ENCODE measurements at places on chromosomes 5 and 9.

DNA sequence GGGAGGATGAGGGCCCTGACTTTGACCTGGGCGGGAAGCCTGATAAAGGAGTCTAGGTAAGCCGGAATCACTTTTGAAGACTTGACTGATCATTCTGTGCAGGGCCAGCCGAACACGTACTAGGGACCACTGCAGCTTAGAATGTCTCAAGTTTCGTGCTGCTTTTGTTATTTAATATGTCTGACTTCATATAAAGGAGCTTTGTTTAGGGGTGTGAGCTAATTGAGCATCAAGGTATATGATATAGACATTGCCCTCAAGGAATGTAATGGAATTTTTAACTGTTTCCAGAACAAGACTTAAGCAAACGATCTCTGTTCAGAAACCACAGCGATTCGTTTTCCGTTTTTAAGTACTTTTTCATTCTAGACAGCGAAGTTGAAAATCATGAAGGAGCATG, 173.0 kb downstream of the SEMA6A start:
- no peak for DNase-seq

- no peak for DNase-seq
Measured at GRCh38 chr9:137445930-137446431, 4.8 kb upstream of the ENTPD8 start.

DNA sequence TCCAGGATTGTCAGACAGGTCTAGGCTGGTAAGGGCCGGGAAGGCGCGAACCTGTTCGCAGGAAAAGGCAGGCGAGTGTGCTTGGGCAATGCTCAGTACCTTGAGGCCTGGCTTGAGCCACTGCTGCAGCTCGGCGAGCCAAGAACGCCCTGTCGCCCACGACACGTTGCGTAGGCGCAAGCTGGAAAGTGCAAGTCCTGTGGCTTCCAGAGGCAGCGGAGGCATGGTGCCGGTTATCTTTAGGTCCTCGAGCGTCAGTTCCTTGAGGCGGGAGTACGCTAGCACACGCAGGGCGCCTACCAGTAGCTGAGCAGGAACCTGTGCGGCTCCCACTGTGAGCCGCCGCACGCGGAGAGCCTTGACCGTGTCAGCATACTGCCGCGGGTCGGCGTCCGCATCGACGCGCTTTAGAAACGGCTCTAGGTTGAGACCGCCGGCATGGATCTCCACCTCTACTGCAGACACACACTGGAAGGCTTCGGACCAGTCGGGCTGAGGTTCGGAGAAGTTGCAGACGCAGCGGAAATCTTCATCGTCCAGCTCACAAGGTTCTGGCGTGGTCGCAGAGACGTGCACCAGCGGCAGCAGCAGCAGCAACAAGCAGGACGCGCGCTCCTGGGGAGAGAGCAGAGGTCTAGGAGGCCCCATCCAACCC, 482 bp downstream of the CD14 start:
- DNase-seq = no peak

DNA sequence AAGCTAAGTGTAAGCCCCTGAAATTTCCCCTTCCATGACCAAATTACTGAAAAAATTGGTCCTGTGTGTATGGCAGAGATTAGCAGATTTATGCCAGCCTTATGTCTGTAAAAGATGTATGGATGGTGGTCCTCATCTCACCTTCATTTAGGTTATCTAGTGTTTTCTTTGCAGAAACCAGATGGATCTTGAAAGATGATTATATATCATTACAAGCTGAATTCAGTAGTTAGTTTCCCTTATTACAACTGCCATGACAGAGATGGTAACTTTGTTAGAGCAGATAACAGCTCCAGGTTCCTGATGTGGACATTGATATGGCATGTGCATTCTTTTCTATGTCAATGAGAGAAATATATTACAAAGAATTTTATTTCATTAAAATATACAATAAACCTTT, 1403.2 kb upstream of the CDH6 start:
- DNase-seq = no peak

DNA sequence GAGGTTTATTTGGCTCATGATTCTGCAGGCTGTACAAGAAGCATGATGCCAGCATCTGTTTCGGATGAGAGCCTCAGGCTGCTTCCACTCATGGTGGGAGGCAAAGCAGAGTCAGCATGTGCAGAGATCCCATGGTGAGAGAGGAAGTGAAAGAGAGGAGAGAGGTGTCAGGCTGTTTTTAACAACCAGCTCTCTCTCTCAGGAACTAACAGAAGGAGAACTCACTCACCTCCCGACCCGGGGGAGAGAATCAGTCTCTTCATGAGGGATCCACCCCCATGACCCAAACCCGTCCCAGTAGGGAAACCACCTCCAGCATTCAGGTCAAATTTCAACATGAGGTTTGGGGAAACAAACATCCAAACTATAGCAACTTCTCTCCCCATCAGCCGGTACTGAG, 187.7 kb downstream of the ENC1 start:
- no peak for DNase-seq

DNA sequence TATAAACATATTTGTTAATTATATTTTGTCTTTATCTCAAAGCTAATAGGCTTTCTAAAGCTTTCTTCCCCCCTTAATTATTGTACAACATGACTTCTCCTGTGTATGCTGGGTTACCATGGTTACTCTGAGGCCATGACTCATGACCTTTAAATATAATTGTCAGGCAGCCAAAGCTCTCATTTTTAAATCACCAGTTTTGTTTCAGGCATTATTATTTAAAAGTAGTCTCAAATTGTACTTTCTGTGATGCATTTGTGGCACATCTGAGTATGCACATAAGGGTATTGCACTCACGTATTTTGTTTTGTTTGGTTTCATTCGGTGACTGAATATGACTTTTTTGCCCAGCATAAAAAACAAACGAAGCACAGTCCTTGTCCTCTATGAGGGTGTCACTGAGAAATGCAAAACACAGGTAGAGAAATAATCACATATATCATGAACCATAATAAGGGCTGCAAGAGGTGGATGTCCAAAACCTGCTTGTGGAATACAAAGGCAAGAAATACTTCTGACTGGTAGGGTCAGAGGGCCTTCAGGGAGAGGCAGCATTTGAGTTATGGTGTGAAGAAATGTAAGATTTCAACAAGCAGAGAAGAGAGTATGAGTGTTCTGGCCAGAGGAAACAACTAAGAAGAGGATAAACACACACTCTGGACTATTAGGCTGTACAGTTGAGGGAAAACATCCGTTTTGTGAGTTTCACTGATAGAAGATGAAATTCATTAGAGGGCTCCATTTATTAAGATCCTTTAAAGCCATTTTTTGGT, 2.1 kb downstream of the CCDC192 start:
- DNase-seq = peak; percentile 63

DNA sequence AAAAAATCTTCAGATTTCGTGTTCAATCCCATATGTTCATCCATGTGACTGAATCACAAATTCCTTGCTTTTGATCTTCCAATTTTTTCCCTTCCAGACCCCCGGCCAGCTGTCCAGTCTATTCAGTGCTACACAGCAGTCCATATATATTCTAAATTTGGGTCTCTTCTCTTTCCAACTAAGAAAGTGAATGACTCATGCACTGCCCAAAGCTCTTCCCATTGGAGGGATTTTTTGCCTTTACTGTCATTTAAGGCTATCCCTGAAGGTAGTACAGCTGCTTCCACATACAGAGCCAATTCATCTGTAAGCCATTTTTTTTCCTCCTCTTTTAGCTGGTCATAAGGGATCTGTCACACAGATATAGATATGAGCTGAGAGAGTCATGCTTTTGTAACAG, 478.3 kb downstream of the DMRT2 start:
- DNase-seq = no peak

- DNase-seq = no peak
Measured at GRCh38 chr9:123925819-123926218, 4.1 kb downstream of the DENND1A start.

DNA sequence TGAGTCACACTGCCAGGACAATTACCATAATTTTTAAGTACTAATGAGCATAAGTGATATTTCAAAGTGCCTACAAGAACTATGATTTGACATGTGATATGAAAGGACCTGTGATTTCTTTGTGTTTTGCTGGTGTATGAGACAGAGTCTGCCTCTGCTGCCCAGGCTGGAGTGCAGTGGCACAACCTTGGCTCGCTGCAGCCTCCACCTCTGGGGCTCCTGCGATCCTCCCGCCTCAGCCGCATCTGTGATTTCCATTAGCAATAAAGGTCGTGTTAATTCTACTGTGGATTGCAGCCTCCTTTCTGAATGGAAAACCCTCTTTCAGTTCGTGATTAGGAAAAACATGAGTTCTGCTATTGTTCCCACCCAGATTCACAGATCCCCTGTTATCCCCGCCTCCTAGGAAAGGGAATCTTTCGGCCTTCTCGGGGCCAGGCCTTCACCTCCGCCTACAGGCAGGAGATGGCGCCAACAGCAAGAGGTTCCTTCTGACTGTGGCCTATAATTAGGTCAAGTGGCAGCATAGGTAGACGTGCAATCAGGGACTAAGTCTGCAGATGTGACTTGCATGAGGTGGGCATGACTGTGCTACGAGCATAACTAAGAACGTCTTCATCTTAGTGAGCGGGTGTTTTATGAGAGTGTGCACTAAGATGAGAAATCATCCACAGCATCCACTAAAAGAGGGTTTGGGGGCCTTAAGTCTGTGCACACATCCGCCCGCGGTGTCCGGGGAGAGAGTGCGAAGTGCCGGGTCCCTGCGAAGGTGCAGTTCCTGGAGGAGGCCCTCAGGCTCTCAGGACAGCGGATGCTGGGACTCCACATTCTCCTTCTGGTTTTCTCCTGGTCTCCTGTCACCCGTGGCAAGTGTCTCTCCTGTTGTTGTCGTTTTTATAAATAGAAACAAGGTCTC, 23.1 kb downstream of the TRIM7 start:
- no peak for DNase-seq

GRCh38 chr9:15724016-15724415, 171.2 kb downstream of the CCDC171 start:
- DNase-seq = no peak

Measured in kidney epithelial cell (primary cell).